ENCODE measurements at places on chromosomes 4 and X. TPM values are rescaled to one million over a fixed set of nuclear protein-coding genes. Genes with fewer than 3 reads are reported as not detected.

DNA sequence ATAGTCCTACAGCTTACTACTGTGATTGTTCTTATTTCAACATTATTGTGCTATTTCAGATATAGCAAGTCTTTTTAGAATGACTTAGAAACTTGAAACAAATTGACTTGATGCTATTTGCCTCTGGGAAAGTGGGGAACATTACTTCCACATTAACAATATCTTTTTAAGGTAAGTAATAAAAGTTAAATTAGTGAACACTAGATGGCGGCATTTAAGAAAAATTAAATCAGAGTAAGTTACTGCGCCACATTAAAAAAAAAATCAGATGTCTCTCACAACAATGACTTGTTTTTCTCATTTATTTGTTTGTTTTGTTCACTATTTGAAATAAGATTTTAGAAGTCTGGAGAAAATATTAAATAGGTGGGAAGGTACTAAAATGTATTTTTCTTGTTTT is 1026.9 kb upstream of the SLIT2 start:
- DNase-seq = peak; percentile 54

The PLXNB3 gene
- 0.48 TPM for total RNA-seq

The RHOXF1 gene
- total RNA-seq = 0.42 TPM

The FAM47E gene
- total RNA-seq = 1.6 TPM

The F8 gene
- total RNA-seq = 10.0 TPM
